ENCODE measurements at places on chromosomes 1 and 21.

DNA sequence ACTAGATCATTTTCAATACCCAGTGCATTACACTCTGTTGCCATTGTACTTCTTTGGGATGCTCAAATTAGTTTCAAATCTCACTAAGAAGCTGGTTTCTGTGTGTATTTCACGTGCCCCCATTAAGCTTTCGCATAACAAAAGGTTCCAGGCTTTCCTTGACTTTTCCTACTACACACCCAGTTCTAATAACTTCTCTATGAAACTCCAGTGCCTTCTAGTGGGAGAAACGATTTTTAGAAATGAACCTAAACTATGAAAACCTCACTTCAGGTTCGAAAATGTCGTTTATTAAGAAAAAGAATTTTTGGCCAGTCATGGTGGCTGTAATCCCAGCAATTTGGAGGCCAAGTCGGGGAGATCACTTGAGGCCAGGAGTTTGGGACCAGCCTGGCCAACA is 2.8 kb downstream of the CFHR4 start:
- DNase-seq = no peak

GRCh38 chr1:2334883-2335534 is 56.3 kb downstream of the MORN1 start:
- DNase-seq = no peak

DNA sequence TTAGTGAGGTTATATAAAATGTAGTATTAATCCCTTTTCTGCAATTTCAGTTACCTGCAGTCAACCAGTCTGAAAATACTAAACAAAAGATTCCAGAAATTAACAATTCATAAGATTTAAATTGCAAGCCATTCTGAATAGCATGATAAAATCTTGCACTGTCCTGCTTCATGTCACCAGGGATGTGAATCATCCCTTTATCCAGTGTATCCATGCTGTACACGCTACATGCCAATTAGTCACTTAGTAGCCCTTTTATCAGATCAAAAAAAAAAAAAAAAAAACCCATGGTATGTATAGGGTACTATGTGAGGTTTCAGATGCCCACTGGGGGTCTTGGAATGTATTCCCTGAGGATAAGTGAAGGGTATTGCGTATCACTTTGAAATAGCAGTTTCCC is 191.3 kb upstream of the HP1BP3 start:
- no peak for DNase-seq

DNA sequence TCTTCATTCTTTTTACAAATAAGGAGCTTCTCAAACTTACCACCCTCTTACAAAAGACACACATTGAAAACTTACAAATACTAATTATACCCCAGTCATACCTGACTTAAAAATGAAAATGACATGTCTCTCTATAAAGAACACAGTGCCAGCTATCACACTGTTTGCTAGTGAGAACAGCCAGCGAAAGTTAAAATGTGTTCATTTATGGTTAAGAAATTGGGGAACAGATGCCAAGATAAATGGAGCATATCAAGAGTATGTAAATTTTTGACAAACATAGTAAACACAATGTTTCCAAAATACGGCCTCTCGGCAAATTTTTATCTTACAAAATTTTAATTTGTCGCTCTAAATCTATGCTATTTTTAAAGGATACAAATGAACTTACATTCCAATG is 1422.9 kb downstream of the KCNT2 start:
- DNase-seq = peak; percentile 8

- no peak for DNase-seq
Measured at GRCh38 chr1:44630116-44630515, 44.2 kb downstream of the TMEM53 start.

- no peak for DNase-seq
Measured at GRCh38 chr1:40638097-40639036, 27.1 kb downstream of the RIMS3 start.

DNA sequence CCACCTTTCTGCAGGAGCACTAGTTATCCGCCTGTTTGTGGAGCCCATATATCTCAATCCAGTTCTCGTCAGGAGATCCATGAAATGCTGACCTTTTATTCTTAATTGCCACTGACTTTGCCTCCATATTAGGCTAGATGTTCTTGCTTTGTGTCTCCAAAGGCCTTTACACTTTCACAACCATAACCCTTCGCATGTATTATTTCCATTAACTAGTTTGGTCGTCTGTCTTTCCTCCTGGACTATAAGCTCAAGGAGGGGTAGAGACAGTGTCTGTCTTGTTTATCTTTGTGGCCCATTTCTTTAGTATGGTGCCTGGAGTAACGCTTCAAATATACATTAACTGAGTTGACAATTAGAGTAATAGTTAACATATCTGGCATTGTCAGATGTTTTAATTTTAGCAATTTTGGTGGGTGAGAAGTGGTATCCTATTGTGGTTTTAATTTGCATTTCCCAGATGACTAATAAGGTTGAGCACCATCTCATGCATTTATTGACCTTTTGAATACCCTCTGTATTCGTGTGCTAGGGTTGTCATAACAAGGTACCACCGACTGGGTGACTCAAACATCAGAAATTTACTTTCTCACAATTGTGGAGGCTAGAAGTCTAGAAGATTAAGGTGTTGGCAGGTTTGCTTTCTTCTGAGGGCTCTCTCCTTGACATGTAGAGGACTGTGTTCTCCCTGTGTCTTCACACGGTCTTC is 21.7 kb upstream of the IL12RB2 start:
- no peak for DNase-seq

- no peak for DNase-seq
Measured at GRCh38 chr1:51570063-51570710, 46.7 kb upstream of the OSBPL9 start.

DNA sequence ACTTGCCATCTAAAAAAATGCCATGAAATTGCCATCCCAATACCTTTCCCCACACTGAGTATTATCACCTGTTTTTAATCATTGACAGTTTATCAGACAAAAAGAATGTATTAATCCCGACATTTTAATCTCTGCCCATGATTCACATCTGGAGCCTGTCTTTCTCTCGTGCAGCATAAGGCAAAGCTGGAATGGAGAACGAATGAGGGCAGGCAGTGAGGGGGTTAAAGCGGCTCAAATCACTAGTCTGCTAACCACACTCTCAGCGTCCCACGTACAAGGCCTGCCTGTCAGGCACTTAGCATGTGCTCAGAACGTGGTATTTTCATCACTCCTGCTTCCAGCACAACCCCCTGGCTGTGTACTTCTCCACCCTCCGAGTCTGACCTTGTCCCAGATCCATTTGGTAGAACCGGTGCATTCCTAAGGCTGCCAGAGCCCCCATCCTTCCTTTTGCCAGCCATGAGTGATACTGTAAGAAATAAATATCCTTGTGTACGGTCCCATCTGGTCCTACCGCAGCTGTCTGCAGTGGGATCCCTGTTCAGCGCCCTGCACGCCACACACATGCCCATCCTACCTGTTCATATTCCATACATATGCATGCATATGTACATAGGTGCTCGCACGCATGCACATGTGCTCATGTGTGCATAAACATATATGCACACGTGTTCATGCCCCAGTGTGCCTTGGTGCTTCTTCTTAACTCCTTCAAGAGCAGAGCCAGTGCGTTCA is 34.6 kb upstream of the FHAD1 start:
- no peak for DNase-seq

DNA sequence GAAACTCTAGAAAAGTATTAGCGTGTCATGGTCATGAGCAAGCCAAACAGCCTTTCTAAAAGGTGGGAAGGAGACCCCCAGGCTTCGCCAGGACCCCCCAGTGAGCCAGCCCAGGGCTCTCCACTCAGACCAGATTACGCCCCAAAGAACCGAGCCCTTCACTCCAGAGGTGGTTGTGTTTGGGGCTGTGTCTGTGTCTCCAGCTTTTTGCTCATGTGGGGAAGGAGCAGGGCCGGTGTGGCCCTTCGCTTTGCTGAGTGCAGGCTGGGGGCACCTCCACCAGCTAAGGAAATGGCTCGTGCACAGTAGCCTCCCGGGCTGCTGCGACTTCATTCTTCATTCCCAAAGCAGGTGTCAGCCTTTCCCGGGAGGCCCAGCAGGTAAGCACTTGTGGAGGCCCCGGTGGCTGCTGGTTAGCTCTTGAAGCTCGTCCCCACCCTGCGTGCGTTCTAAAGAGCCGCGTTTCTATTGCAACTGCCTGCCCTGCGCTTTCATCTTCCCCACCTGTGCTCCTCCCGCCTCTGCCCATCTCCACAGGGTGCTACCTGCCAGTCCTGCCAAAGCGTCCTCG is 531 bp downstream of the TSPEAR start:
- DNase-seq = no peak

GRCh38 chr1:7558041-7558461 is 213.0 kb upstream of the VAMP3 start:
- DNase-seq = no peak

DNA sequence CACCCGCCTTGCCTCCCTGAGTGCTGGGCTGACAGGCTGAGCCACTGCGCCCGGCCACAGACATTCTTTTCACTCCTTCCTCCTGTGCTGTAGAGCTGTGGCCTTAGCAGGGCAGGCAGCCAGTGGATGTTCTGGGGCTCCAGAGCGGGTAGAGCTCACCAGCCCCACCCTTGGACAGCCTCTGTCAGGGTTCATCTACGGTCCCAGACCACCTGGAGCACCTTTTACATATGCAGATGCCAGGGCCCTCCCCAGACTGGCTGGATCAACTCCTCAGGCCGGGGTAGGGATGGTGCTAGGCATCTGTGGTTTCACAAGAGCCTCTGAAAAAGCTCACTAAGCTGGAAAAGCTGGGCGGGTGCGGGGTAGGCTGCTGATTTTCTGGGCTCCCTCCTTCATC is 4.6 kb downstream of the ATP13A2 start:
- DNase-seq = no peak

- DNase-seq = peak; percentile 32
Measured at GRCh38 chr1:167935216-167936067, 1.0 kb upstream of the DCAF6 start.

DNA sequence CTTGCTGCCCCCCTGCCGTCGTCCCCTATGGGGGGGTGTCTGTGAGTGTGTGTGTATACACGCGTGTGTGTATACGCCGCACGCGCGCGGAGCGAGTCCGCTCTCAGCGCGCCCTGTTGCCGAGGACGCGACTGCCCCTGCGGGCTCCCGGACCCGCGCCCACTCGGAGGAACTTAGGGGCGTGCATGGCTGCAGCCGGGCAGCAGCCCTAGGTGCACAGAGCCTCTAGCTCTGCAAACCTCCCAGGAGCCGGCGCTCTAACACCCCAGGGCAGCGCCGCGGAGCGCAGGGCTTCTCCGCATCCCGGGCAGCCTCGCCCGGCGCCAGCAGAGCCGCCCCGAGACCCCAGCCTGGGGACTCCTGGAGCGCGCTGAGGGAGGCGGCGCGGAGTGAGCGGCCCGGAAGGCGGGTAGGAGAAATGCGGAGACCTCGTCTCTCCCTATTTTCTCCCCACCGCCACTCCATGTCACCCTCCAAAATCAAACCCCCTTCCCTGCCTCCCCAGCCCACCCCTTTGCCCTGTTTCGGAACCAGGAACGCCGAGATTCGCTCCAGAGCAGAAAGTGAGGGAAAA is 574 bp downstream of the ITPKB start:
- peak; percentile 27 for DNase-seq

- DNase-seq = no peak
Measured at GRCh38 chr1:226948996-226949395, 8.9 kb downstream of the COQ8A start.

GRCh38 chr1:8873506-8874229 is 4.8 kb downstream of the ENO1 start:
- DNase-seq = no peak

DNA sequence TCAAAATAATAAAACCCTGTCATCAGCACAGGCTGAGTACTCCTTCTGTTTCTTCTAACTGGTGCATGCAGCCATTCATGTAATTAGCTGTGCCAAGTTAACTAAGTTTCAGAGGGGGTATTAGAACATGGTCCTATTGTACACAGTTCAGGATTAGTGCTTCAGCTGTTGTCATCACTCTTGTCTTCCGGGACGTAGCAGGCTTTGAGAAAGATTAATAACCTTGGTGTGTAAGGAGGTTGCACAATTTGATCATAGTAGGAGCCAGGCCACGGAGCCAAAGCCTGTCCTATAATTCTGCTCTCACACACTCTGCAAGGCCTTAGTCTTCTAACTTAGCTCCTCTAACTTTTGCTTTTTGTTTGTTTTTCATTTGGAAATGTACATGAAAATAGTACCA is 44.7 kb downstream of the PTGFRN start:
- no peak for DNase-seq
